ENCODE measurements at places on chromosomes 5 and 9.

GRCh38 chr9:23907343-23907742 is 81.3 kb upstream of the ELAVL2 start:
- no peak for DNase-seq

GRCh38 chr9:97555164-97555563 is 53.7 kb downstream of the TMOD1 start:
- peak; percentile 30 for DNase-seq

- peak; percentile 13 for DNase-seq
Observed at GRCh38 chr9:129143031-129143927, 32.1 kb downstream of the PTPA start.

DNA sequence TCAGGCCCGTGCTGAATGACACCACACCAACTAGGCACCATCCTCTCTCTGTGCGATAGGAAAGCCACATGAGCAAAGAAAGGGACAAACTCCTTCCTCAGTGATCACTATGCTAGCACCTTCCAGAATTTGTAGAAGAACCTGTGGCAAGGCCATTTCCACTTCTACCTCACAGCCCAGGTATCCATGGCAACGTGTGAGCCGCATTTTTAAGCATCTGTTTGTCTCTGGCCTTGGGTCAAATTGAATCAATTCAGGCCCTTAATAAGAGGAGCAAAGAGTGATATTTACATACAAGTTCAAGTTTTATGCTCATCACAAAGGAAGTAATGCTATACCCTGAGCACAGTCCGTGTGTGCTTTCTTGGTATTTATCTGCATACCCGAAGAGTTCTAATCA is 179.3 kb downstream of the SLC12A2 start:
- no peak for DNase-seq

DNA sequence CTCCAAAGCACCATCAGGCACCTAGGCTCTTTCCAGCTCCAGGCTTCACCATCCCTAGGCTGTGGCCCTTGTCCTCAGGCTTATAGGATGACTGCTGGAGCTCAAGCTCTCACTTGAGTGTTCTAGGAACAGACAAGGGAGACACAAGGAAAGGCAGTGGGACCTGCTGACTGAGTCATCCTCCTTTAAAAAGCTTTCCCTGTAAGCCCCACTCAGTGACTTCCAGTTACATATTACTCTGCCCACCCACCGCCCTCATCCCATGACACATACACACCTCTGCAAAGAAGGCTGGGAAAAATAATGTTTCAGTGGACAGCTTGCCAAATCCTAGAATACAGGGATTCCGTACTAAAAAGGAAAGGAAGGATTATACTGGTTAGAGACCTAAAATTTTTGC is 154.2 kb upstream of the ZNF366 start:
- DNase-seq: peak; percentile 54

DNA sequence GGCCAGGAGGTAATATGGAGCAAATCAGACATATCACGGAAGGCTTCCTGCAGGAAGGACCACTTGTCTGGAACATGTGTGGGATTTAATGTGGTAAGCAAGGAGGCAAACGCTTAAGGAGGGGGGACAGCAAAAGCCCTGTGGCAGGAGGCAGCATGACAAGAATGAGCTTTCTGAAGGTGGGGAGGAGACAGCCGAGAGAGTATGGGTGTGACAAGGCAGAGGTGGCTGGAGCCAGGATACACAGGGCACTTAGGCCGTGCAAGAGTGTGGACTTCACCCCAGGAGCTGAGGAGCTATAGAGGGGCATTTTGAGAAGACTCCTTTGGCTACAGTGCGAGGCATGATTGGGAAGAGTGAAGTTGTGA is 14.4 kb upstream of the S1PR3 start:
- DNase-seq: no peak

DNA sequence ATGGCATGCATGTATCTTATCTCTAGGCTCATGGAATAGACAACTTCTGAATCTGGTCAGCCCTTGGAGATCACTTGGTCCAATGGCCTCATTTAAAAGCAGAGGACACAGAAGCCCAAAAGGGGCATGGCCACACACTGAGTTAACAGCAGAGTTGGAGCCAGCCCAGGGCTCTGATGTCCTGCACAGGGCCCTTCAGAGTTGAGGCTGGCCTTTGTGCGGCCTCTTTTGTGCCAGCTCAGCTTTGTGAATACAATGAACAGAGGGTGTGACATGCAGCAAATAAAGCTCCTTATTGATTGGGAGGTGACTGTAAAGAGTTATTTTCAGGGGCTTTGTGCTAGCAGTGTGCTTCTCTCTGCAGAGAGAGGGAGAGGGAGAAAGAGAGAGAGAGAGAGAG is 150.1 kb upstream of the STK32A start:
- DNase-seq: peak; percentile 37

GRCh38 chr5:181120761-181121160 is 10.2 kb downstream of the OR2V1 start:
- no peak for DNase-seq

DNA sequence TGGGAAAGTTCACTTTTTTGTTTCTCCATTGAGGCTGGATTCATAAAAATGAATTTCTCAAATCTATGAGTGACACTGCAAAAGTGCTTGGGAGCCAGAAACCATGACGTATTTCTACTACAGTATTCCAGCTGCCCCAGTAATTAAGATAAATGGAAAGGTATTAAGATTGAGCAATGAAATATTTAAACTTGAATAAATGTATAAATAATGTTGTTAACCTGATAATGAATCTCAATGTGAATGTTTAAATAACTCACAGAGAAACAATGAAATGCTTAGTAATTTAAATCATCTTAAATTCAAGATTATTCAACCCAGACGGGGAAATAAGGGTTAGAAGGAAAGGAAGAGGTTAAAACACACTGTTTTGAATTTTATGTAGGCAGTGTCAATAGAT is 11.2 kb upstream of the SRP19 start:
- no peak for DNase-seq

- no peak for DNase-seq
Observed at GRCh38 chr5:130316971-130317680, 412.9 kb downstream of the CHSY3 start.

DNA sequence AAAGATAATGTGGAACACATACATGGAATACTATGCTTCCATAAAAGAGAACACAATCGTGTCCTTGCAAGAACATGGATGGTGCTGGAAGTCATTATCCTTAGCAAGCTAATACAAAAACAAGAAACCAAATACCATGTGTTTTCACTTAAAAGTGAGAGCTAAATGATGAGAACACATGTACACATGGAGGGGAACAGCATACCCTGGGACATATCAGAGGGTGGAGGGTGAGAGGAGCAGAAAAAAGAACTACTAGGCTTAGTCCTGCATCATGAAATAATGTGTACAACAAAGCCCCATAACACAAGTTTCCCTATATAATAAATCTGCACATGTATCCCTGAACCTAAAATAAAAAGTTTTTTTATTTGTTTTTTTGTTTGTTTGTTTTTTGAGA is 855.5 kb upstream of the NUDT12 start:
- no peak for DNase-seq

DNA sequence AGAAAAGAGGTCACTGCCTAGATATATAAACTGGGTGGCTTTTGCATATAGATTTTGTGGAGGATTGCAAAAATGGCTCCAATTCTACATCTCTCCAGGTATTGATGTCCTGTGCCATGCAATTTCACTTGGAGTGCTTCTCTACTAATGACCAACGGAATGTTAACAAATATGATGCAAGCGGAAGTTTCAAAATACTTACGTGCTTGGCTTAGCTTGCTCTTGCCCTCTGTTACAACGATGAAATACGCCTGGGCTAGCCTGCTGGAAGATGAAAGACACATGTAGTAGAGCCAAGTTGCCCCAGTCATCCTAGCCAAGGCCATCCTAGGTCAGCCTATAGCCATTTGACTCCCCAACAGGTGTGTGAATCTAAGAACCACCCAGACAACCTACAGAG is 3.6 kb upstream of the POC5 start:
- no peak for DNase-seq

GRCh38 chr5:56803025-56803424 is 12.3 kb upstream of the MAP3K1 start:
- no peak for DNase-seq

DNA sequence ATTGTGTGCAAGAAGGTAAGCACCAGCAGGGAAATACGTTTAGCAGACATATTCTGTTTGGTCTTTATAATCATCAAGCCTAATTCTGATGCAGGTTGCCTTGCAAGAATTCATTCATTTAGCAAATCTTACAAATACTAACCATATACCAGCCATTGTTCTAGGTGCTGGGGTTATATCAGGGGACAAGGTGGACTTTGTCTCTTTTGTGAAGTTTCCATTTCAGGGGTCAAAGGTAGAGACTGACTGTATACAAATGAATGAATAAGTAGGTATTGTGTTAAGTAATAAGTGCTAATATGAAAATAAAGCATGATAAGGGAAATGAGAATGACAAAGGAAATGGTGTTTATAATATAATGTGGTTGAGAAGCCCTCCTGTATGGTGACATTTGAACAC is 64.0 kb downstream of the LNPEP start:
- no peak for DNase-seq

DNA sequence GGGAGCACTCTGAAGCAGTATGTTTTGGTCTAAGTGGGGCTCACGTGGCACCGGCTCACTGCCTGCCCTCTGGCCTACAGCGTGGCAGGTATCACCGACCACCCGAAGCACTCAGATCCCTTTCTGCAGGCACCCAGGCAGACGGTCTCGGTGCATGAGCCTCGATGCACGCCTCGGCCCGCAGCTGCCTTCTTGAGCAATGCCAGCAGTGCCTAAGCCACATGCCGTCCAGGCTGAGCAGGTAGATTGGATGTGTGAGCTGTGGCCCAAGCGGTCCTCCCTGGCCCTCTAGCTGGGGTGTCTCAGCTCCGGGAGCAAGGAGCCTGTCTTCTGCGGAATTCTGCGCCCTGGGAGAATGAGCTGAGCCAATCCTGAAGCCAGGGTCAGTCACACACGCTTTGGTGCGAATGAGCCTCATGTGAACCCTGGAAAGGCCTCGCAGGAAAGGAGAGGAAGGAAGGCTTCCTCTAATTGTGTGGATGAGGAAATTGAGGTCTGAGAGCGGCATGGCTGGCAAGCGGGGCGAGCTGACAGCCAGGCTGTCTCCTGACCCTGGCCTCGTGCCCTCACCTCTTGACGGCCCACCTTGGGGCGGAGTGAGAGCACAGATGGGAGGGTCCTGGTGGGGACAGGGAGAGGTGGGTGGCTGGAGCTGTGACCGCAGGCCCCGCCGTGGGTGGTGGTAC is 14.4 kb downstream of the RXRA start:
- DNase-seq: no peak

GRCh38 chr5:73378070-73378469 is 70.5 kb downstream of the FOXD1 start:
- no peak for DNase-seq

DNA sequence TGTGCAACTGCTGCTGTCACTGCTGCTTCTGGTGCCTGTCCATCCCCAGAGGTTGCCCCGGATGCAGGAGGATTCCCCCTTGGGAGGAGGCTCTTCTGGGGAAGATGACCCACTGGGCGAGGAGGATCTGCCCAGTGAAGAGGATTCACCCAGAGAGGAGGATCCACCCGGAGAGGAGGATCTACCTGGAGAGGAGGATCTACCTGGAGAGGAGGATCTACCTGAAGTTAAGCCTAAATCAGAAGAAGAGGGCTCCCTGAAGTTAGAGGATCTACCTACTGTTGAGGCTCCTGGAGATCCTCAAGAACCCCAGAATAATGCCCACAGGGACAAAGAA is 265 bp downstream of the CA9 start:
- DNase-seq: no peak

- DNase-seq: no peak
Observed at GRCh38 chr5:89942171-89942570, 467.4 kb downstream of the CETN3 start.

- DNase-seq: no peak
Observed at GRCh38 chr9:29714860-29715259, 2141.6 kb upstream of the C9orf72 start.

- DNase-seq: no peak
Observed at GRCh38 chr9:76703270-76703669, 61.0 kb upstream of the PCA3 start.

GRCh38 chr5:67297376-67297775 is 100.8 kb upstream of the CD180 start:
- DNase-seq: no peak

- DNase-seq: no peak
Observed at GRCh38 chr5:159758189-159758588, 158.1 kb upstream of the ADRA1B start.

DNA sequence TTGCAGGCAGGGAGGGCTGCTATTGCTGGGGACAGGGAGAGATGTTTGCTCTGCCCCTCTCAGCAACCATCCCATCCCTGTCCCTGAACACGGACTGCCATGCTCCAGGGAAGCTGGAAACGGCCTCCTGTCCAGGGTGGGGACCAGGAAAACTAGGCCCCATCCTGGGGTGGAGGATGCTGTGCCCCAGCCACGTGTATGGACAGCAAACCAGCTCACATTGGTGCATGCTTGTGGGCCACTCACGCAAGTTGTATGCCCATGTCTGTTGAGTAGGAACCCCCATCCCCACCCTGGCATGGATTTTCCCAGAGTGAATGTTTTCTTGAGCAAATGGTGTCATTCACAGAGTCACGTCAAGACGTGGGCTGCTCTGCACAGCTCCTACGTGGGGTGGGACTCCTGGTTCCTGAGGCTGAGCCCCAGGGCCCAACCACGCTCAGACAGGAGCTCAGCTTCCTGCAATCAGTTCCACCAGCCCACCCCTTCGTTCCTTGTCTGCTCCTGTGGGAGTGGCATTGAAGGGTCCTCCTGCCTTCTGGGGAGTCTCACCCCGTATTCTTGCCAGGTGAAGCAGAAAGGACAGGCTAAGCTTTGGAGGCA is 4.6 kb downstream of the UNC5A start:
- no peak for DNase-seq

GRCh38 chr9:109776391-109776790 is 3.6 kb upstream of the PALM2AKAP2 start:
- no peak for DNase-seq

DNA sequence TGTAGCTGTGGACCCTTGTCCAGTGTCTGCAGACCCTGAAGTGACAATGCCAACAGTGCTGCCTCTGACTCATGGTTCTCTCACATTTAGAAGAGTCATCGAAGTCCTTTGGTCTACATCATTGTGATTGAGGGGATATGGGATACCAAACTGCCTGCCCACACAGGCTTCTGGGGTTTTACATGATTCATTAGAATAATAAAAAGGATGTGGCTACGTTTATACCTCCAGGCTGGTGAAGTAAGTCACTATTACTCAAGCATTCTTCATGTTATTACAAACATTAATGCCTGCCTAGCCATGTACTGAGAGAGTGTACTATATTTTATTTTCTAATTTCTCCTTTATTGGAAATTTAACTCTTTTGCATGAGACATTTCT is 365.7 kb downstream of the SPATA31D1 start:
- DNase-seq: no peak

DNA sequence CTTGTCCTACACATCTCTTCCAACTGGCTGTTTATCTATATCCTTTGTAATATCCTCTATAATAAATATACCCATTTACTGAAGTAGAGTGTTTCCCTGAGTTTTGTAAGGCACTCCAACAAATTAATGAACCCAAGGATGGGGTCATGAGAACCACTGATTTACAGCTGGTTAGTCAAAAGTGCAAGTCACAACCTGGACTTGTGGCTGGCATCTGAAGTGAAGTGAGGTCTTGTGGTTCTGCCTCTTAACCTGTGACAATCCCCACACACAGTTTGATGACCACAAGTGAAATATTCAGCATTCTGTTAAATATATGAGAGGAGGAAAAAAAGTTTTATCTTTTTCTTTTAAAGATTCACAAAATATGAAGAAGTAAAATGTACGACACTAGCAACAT is 126.1 kb downstream of the NR2F1-AS1 start:
- no peak for DNase-seq

- DNase-seq: no peak
Observed at GRCh38 chr5:38601863-38602298, 45.4 kb upstream of the LIFR start.

All from amygdala (tissue), 56 donors.